ENCODE measurements at places on chromosomes 4 and X.

GRCh38 chr4:54659749-54660535 is 2.2 kb downstream of the KIT start:
- no peak overlapping the region for H3K4me3 ChIP-seq
- H3K4me1 ChIP-seq: peaks cover 20% of the 10 kb centered on the region
- H3K27ac ChIP-seq: no peak overlapping the region
- no peak for DNase-seq
- peaks cover 58% of the 10 kb centered on the region for H3K27me3 ChIP-seq

DNA sequence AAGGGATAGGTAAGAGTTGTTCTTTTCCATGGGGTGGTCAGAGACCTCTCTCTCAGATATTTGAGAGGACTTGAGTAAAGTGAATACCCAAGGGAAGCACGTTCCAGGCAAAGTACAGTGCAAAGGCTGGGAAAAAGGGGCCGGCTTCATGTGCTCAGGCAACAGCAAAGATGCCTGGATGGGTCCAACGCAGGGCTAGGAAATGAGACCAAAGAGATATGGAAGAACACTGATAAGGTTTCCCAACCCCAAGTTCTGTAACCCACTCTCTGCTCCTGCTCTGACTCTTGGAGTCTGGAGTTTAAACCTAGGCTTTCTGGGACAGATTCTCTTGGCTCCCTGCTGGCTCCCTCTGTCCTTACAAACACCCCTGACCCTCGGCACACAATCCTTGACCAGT is 36.2 kb upstream of the PROM1 start:
- DNase-seq: no peak
- H3K27ac ChIP-seq: no peak overlapping the region
- peaks cover 6% of the 10 kb centered on the region for H3K27me3 ChIP-seq
- peaks cover 60% of the 10 kb centered on the region for H3K4me1 ChIP-seq
- no peak overlapping the region for H3K4me3 ChIP-seq

- no peak overlapping the region for H3K4me3 ChIP-seq
- no peak overlapping the region for H3K27ac ChIP-seq
- H3K27me3 ChIP-seq: no peaks in the 10 kb centered on the region
- no peaks in the 10 kb centered on the region for H3K36me3 ChIP-seq
- H3K4me1 ChIP-seq: no peaks in the 10 kb centered on the region
Observed at GRCh38 chr4:147599206-147599605, 18.0 kb upstream of the TMEM184C start.

DNA sequence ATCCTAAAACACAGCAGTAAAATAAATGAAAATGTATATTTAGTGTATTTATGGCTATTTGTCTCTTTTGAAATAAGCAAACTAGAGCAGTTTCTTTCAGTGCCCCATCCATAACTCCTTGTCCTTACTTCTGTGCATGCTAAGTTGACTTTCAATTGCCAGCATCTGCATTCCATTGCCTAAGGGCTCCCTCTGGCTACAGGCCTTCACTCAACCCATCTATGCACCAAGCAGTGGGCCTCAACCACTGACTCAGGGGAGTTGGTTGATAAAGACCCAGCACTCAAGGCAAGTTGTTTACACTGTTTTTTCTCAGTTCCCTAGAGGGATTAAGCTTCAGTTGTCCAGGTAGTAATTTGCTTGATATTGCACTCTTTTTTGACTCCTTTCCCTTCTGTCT is 265.7 kb downstream of the IQCM start:
- no peaks in the 10 kb centered on the region for H3K27me3 ChIP-seq
- no peak overlapping the region for H3K4me3 ChIP-seq

GRCh38 chrX:40542972-40543371 is 37.8 kb upstream of the ATP6AP2 start:
- DNase-seq: no peak
- no peak overlapping the region for H3K4me3 ChIP-seq
- H3K27ac ChIP-seq: no peak overlapping the region

- H3K36me3 ChIP-seq: no peaks in the 10 kb centered on the region
- no peaks in the 10 kb centered on the region for H3K27me3 ChIP-seq
- no peak overlapping the region for H3K27ac ChIP-seq
- no peak for DNase-seq
Observed at GRCh38 chr4:101141230-101141629, 206.1 kb downstream of the PPP3CA start.
